ENCODE measurements at places on chromosomes 12 and 14.

DNA sequence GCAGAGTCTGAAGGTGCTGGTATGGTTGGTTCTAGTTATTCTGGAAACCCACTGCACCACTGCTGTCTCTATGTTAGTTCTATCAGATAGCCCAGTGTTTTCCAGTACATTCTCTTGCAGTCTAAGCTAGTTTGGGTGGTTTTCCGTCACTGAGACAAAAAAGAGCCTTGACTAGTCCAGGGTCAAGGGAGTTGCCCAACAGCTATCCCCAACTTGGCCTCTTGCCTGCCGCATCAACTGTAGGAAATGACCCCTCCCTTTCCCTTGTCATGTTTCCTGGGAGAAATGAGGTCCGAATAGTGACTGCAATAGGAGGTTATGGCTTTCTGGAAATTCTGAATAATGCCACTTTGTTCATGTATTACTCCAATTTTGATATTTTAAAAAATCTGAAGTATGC, 160.4 kb downstream of the EFCAB11 start:
- no peak for DNase-seq

DNA sequence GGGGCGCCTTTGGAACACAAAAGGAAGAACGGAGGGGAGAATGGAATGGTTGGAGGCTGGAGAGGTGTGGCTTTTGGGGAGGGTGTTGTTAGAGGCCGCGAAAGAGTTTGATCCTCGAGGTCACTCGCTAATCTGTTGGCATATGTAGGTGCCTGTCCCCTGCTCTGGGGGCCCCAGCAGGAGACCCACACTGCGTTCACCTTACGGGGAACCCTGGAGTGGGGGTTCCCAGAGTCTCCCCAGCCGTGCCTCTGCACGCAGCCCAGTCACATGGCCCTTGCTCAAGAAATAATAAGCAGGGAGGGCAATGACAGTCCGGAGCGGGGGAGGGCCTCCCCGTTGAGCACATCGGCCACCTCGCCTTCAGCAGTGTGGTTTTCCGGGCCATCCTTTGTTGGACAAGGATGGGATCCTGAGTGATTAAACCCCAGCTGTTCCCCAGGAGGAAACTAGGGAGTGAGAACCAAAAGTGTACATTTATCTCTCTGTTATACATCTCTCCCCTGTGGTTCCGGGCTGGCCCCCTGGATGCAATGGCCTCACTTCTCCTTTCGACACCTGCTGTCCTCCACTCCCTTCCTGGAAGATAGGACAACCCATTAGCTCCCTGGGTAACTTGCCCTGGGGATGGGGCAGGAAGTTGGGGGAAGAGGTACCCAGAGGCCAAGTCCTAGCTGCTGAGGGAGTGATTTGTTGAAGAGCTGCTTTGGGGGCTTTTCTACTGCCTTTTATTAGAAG, 1.3 kb downstream of the PLEKHG3 start:
- DNase-seq: no peak

- no peak for DNase-seq
Measured at GRCh38 chr14:34475163-34475562, 13.1 kb upstream of the SPTSSA start.

DNA sequence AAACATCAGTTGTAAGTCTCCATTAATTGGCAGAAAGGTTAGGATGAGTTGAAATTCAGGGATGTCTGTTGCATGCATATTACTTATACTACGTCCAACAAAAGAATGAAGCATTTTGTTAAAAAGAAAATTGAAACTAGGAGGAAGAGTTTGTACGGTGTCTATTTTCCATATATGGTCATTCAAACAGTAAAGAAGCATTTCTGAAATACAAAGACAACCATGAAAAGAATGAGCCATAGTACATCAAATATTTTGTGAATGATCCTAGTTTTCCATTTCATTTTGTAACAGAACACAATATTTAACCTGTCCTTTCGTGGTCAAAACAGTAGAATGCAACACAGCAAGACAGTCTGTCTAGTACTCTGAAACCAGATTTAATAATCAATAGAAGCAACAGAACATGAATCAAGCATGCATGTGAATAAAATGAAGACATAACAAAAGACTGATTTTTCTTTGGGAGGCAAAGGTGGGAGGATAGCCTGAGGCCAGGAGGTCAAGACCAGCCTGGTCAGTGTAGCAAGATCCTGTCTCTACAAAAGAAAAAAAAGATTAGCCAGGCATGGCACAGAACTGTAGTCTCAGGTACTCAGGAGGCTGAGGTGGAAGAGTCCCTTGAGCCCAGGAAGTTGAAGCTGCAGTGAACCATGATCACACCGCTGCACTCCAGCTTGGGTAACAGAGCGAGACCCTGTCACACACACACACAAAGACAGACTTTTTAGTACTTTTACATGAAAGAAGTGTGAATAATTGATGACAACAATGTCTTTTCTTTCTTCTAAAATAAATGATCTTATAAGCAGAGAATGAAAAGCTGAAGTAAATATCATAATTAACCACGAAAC, 156.0 kb downstream of the LRIG3 start:
- DNase-seq: no peak

DNA sequence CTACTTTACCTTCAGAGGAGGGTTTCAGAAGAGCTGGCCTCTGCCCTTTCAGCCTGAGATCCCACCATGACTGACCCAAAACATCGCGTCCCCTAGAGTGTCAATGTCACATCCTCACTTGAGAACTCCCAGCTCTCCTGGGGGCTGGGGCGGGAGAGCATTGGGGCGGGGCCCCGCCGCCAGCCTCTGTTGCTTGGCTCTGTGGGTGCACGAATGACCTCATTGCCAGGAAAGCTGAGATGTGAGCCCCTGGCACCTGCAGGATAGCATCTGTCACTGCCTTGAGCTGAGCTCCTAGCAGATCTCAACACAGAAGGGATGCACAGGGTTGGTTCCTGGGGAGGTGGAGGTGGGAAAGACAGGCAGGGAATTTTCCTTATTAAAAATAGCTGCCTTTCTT, 20.6 kb upstream of the MYL2 start:
- no peak for DNase-seq

- no peak for DNase-seq
Measured at GRCh38 chr14:65286443-65286842, 126.1 kb upstream of the FUT8 start.
